ENCODE measurements at places on chromosomes 3 and 15.

DNA sequence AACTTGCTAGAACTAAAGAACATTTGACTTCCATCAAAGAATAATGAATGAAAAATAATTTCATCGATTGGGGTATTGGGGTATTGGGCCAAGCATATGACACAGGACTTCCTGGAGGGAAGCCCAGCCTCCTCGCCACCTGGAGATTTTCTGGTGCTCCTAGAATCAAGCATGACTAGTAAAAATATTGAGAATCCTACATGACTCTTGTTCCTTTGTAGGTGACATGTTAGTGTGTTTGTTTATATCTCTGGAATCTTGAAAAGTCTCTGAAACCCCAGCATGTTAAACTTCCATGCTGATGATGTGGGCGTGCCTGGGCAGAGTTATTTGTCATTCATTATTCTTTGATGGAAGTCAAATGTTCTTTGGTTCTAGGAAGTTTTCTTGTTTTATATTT is 90.1 kb upstream of the EPHB3 start:
- no peak for DNase-seq

- no peak for DNase-seq
Observed at GRCh38 chr15:41078125-41078524, 38.0 kb downstream of the INO80 start.

GRCh38 chr3:72257738-72258137 is 472.8 kb upstream of the PROK2 start:
- DNase-seq = no peak

GRCh38 chr3:32872487-32873382 is 54.9 kb downstream of the TRIM71 start:
- DNase-seq = no peak

GRCh38 chr3:131174752-131175151 is 148.1 kb downstream of the NEK11 start:
- DNase-seq = no peak

DNA sequence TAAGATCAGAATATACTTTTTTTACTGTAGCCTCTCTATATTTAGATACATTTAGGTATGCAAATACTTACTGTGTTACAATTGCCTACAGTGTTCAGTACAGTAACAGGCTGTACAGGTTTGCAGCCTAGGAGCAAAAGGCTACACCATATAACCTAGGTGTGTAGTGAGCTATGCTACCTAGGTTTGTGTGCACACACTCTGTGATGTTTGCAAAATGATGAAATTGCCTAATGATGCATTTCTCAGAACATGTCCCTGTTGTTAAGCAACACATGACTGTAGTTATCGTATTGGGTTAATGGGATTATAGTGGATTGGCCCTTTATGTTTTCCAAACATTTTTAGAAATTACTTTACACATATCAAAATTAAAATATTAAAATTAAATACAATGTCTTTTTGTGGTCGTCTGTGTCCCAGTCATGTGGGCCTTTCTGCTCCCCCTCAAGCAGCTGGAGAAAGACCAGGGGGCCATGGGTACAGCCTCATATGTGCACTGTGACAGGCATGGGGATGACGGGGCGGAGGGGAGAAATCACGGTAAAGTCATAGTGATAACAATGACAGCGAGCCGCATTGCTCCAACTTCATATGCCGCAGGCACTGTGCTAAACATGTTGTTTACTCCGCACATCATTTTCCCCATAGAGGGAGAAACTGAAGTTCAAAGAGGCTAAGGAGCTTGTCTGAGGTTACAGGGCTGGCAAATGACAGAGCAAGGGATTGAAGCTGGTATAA is 27.4 kb upstream of the PLA2G4E start:
- no peak for DNase-seq

- no peak for DNase-seq
Observed at GRCh38 chr15:38702178-38702912, 137.7 kb upstream of the RASGRP1 start.

DNA sequence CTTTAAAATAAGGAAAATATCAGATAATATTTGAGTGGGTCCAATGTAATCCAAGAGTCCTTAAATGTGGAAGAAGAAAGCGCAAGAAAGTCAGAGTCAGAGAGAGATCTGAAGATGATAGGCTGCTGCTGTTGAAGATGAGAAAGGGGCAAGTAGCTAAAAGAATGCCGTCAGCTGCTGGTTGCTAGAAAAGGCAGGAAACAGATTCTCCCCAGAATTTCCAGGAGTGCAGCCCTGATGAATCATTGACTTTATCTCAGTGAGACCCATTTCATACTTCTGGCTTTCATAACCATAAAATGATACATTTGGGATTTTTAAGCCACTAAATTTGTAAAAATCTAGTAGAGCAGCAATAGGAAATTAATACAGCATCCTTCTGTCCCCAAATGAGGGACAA is 7.5 kb upstream of the CHMP2B start:
- no peak for DNase-seq

DNA sequence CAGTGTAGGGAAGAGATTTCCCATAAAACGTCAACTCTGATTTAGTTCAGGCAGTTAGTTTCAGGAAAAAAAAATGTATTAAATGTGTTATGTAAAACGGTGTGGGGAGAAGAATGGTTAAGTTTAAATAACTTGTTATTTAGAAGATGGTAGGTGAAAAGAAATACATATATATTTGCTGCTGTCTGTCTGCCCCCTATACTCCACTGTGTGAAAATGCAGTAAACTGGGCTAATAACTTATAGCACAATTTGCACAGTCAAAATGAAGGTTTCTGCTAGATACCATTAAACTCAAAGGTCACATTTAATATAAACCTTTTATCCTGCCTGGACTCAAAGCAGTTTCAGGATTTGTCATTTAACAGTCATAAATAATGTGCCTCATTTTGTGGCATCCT is 515.0 kb downstream of the FGF12 start:
- DNase-seq = no peak

DNA sequence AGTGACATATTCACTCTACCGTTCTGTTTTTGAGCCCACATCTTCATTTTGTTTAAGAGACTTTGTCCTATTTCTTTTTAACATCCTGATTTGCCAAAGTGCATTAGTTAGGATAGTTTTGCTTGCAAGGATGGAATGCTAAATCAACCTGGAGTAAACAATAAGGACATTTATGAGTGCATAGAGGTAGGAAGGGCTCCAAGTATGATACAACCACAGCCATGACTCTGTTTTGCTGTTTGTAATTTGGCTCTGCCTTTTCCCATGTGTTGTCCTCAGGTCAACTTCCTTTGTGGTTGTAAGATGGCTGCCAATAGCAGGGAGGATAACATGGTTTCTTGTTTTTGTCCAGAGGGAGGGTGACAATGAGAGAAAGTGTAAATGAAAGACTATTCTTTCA is 66.4 kb upstream of the GOLIM4 start:
- no peak for DNase-seq

DNA sequence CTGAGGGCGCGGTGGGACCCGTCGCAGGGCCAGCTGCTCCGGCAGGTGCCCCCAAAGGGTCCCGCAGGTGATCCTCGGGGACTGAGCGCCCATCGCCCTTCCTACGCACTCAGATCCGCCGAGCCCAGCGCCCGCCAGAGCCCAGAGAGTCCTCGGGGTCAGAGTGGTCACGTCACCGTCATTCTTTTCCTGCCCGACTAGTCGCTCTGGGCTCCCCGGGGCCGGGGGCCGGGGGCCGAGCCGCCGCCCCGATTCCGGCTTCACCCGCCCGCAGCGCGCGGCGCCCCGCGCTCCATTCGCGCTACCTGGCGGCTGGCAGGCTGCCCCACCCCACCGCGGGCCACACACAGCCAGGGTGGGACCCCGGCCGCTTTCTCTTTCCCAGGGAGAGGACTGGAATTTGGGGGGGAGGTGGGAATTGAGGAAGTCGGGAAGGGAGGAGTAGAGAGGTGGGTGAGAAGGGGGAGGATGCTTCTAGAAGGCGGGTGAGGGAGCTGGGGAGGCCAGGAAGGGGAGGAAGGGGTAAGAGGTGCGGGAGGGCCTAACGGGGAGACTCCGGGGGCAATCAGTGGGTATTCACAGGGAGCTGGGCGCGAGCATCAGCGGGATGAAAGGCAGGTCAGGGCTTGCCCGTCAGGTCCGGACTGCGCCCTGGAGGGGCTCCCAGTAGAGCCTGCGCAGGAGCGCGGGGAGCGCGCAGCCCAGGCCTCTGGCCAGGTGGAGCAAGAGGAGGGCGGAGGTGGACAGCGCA is 36.1 kb upstream of the EPHB3 start:
- peak; percentile 43 for DNase-seq

DNA sequence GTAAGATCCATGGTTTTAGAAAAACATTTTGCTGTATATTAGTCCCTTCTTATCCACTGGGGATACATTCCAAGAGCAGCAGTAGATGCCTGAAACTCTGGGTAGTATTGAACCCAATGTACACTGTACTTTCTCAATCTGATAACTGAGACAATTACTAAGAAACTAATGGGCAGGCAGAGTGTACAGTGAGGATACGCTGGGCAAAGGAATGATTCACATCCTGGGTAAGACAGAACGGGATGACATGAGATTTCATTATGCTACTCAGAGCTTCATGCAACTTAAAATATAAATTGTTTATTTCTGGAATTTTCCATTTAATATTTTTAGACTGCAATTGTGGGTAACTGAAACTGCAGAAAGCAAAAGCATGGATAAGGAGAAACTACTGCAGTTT is 46.2 kb upstream of the TEX55 start:
- no peak for DNase-seq

- DNase-seq = no peak
Observed at GRCh38 chr3:47399531-47400270, 18.9 kb downstream of the PTPN23 start.

Measured in activated T-cell treated with anti-CD3 and anti-CD28 coated beads, Interleukin-2, amount 50 U/mL, for 24 hours (primary cell).